ENCODE measurements at places on chromosomes 4 and X.

GRCh38 chr4:76447393-76447851 lies 12.4 kb downstream of the SHROOM3 start:
- no peak for DNase-seq

GRCh38 chr4:124097447-124097846 lies 615.1 kb downstream of the ANKRD50 start:
- DNase-seq, result no peak

DNA sequence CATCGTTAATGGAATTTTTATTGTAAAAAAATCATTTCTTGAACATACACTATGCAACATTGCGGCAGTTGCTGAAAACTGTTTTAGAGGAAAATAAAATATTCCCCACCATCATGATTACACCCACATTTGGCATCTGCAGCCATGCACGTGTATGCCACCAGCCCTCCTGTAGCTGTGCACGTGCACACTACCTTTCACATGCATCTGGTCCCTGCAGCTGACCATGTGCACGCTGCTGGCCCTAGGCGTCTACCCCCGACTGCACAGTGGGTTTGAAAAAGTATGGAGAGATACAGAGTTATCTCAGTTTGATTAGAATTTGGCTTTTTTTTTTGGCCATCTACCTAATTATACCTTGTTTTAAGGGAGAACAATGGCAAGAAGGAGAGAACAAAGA lies 569.8 kb upstream of the IGFBP7 start:
- no peak for DNase-seq

DNA sequence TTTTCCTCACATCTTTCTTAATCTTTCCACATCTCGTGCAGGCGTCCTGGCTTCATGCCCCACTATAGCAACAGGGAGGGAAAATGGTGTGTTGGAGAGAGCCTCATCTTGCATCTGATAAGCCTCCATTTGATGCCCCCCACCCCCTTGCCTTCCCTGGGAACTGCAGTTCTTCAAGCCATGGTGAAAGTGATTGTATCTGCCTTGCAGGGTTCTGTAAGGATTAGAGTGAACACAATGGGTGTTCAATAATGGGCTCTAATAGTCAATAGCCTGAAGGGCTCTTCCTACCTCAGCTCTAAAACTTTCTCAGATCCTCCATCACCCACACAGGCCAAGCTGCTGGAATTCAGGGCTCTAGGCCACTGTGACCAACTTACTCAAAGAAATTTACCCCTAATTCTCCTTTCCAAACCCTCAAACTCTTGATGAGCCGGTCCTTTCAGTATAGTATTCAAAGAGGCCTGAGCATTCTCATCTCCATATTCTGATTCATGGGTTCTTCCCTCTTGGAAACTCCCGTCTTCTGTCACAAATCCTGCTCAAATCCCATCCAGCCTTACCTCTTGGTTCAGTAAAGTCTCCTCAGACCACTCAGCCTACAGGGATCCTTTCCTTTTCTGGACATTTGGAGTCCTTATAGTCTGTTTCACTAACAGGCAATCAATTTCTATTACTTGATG lies 128.3 kb upstream of the TRIM2 start:
- DNase-seq, result no peak

- no peak for DNase-seq
Observed at GRCh38 chr4:76611616-76612207, 176.7 kb downstream of the SHROOM3 start.

DNA sequence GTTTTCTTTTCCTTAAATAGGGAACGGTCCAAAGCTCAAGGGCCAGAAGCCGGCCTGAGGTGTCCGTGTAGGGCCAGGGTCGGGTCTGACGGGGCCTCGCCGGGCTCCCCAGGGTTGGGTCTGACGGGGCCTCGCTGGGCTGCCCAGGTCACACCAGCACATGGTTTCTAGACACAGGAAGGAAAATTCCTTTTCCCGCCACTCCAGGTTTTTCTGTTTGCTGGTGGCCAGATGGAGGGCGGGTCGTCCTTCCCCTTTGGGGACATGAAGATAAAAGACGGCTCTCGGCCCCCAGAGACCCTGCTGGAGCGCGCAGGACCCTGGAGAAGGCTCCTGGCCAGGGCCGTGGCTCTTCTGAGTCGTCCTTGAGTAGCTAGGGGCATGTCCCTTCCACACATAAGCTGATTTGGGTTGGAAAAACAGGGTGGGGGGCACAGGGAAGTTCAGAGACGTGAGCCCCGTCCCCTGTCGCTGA lies 35.1 kb downstream of the PIGG start:
- DNase-seq, result no peak

- no peak for DNase-seq
Observed at GRCh38 chrX:53071604-53072417, 10.4 kb upstream of the TSPYL2 start.

DNA sequence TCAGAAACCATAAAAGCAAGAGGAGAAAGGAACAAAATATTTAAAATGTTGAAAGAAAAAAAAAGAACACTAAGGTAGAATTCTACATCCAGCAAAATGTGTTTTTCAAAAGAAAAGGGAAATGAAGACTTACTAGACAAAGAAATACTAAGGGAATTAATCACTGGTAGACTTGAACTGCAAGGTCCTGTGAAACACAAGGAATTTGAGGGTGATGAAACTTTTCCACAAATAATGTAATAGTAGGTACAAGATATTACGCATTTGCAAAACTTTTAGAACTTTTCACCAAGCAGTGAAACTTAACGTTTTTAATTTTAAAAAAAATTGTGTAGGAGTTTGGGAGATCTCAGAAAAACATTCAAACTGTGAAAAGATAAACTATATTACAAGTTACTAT lies 180.3 kb upstream of the MAGEB16 start:
- no peak for DNase-seq

DNA sequence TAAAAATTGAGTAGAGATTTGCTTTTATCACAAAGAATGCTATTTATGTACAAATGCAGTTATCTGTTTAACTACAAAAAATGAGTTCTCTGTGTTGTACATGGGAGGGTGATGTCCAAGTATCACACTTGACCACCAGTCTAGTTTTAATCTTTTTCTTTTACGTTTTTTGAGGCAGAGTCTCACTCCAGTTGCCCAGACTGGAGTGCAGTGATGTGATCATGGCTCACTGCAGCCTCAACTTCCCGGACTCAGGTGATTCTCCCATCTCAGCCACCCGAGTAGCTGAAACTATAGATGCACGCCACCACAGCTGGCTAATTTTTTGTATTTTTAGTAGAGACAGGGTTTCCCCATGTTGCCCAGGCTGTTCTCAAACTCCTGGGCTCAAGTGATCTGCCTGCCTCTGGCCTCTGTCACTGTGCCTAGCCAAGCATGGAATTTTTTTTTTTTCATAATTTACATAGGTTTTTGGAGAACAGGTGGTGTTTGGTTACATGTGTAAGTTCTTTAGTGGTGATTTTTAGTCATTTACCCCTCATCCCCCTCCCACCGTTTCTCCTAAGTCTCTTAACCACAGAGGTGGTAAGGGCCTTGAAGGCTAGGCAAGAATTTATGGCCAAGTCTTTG lies 47.9 kb upstream of the RPA4 start:
- DNase-seq, result no peak

DNA sequence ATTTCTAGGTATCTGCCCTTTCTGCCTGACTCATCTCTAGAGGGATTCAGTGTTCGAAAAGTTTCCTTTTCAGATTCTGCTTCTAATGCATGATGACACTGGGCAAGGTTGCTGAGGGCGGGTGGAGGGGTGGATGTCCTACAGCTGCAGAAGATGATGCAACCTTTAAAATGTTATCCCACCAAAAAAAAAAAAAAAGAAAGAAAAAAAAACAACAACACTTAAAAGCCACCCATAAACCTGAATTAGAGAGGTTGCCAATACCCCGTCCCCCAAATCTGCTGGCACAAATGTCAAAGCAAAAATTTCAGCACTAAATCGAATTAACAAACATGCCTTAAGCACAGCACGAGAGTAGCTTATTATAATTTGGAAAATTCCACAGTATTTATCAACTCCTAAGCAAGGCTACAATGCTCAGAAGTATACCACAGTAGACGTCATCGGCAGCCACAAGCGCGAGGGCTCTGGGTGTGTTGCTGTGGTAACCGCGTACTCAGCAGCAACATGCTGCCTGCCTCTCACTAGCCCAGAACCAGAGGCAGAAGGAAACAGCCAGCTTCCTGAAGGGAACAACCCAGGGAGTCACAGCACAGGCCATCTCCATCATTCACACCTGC lies 167.5 kb upstream of the MAP3K15 start:
- DNase-seq, result peak; percentile 77
